ENCODE measurements at places on chromosomes 3 and 15.

- no peak for DNase-seq
Observed at GRCh38 chr15:73870700-73871408, 2.5 kb upstream of the TBC1D21 start.

DNA sequence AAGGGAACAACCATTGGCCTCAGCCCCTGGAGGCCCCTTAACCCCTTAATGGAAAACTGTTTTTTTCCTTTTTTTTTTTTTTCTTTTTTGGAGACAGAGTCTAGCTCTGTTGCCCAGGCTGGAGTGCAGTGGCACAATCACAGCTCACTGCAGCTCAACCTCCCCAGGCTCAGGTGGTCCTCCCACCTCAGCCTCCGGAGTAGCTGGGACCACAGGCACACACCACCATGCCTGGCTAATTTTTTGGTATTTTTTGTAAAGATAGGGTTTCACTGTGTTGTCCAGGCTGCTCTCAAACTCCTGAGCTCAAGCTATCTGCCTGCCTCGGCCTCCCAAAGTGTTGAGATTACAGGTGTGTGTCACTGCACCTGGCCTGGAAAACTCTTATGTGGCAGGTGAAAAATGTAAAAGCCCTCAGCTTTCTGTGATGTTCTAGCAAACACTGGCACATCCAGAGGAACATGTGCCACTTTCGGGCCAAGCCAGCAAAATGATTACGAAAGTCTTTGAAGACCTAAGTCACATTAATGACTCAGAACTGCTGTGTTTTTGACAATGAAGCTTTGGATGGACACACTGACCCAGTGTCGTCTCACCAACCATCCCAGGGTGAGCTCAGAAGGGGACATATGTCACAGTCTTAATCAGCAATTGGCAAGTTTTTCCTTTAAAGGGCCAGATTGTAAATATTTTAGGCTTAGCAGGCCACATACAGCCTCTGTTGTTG is 189.3 kb upstream of the TPM1 start:
- no peak for DNase-seq

DNA sequence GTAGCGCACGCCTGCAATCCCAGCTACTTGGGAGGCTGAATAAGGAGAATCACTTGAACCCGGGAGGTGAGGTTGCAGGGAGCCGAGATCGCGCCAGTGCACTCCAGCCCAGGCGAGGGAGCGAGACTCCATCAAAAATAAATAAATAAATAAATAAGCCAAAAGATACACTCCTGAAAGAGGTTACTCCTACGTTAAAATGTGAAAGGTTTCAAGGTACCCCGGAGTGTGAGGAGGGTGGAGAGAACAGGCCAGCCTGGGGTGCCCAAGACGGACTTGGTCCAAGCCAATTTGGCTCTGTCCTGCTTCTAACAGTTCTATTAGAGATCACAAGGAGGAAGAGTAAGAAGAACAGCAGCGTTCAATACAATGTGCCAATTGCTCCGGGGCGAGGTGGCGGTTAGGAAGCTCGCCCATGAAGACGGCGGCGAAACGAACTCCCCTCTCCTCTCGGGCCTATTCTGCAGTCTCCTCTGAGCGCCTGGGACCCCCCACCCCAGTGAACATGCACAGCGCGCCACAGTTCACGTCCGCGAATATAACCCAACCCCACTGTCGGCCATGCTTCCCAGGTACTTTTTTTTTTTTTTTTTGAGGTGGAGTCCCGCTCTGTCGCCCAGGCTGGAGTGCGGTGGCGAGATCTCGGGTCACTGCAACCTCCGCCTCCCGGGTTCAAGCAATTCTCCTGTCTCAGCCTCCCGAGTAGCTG is 942 bp downstream of the ELP6 start:
- no peak for DNase-seq

- DNase-seq, result peak; percentile 92
Observed at GRCh38 chr3:72347819-72348319, 500.4 kb downstream of the SHQ1 start.

- DNase-seq, result no peak
Observed at GRCh38 chr3:10398341-10398740, 77.4 kb upstream of the SEC13 start.

GRCh38 chr3:126117786-126118185 is 33.9 kb upstream of the SLC41A3 start:
- DNase-seq, result no peak

GRCh38 chr15:59537403-59537802 is 74.2 kb upstream of the GCNT3 start:
- no peak for DNase-seq

DNA sequence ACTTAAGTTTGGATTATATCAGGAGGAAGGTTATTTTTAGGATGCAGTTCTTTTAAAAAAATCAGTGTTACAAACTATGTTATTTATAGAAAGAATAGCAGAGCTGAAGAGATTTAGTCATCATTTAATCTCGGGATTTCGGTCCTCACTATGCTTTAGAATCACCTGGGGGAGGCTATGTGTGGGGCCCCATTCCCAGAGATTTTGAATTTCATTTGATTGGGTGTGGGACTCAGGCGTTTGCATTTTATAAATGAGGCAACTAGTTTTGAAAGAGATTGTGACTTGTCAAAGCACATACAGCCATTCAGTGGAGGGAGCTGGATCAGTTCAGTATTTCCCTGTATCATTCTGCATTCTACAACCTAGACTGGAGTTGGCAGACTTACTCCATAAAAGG is 36.8 kb downstream of the TFG start:
- no peak for DNase-seq

- no peak for DNase-seq
Observed at GRCh38 chr3:170560296-170560695, 25.6 kb downstream of the SLC7A14 start.

GRCh38 chr3:171358881-171359198 is 101.4 kb downstream of the TNIK start:
- no peak for DNase-seq

DNA sequence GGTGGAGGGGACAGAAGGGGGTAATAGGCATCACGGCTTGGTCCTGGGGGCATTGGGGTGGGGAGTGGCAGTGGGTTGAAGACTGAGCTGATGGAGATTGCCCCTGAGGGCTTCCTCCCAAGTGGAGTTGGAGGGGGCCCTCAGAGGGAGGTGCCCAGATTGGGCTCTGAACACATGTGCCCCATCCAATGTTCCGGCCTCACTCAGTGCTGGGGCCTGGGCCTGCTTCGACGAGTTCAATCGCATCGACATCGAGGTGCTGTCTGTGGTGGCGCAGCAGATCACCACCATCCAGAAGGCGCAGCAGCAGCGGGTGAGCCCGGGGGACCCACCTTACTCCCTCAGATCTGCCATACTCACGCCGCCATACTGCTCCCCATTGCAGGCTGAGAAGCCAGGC is 45.3 kb downstream of the DNAH1 start:
- no peak for DNase-seq

GRCh38 chr15:71103102-71103676 is 12.1 kb upstream of the THSD4 start:
- DNase-seq, result no peak

GRCh38 chr3:123687286-123687685 is 102.4 kb upstream of the HACD2 start:
- DNase-seq, result no peak

GRCh38 chr3:4313606-4314293 is 10.6 kb downstream of the SETMAR start:
- DNase-seq, result no peak

GRCh38 chr15:101560722-101561583 is 71.4 kb upstream of the PCSK6 start:
- no peak for DNase-seq

DNA sequence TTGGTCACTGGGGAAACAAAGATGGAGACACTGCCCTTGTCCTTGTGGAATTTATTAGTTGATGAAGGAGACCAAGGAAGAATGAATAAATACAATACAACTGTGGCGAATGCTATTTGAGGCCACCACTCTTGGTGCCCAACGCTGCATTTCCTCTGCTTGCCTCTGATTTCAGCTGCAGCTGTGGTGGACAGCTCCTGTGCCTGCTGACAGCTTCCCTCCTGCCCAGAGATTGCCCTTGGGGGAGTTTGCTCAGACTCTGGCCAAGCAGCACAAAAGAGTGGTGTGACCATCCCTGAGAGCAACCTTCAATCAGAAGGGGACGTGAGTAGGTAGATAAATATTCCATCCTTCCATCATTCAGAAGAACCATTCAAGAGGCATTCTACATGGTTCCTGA is 64.6 kb upstream of the FHIT start:
- DNase-seq, result no peak

DNA sequence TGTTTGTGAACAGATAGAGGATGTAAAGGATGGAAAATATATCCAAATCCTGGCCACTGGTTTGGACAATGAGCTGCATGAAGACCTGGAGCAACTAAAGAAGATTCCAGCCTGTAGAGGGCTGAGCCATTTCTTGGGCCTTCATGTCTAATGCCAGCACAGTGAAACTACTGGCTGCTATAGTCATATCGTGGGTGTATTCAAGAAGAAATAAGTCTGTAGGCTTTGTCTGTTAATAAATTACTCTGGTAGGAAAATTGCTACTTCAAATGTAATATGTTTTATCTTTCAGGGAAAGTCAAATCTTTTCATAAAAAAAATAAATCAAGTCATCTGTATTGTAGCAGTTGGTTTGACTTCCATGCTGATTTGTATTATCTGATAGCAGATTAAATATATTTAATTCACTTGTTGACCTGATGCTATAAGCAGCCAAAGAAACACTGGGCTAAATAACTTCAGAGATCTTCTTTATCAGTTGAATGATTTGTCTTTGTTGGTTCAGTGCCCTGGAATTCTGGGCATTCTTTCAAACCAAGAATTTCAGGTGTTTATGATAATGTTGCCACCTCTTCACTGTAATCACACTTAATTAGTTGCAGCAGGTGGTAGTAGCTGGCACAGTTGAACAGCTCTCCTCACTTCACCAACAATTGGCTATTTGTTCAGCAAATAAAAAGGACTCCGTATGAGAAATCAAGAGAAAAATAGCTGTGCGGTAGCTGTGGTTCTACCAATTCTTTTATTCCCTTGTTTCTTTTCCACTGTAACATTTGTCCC is 1109.5 kb downstream of the NSUN3 start:
- no peak for DNase-seq

DNA sequence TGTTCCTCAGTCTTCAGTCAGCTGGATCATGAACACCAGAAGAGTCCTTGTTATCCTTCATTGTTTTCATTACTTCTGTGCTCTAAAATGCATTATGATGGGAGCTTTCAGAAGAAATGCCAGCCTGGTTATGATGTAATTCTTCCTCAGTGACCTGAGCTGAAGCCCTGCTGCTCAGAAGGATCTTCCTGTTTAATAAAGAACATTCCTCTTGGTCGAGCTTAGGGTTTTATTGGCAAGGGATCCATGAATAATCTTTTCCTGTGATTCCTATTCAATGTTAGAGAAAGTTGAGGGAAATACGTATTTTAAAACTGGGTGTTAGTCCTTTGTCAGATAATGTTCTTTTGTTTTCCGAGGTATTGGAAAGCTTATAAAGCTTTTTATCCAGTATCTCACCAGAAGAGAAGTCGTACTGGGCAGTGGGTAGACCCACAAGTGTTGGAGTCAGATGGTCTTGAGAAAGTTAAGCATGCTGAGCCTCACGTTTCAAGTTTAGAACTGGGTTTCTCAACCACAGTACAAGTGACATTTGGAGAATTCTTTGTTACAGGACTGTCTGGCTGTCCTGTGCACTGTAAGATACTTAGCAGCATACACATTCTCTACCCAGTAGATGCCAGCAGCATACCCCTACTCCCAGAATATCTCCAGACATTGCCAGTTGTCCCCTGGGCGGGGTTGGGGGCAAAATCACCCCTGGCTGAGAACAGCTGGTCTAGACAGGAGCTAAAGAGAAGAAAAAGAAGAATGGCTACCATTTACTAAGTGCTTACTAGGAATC is 212.3 kb upstream of the BHLHE40 start:
- no peak for DNase-seq

DNA sequence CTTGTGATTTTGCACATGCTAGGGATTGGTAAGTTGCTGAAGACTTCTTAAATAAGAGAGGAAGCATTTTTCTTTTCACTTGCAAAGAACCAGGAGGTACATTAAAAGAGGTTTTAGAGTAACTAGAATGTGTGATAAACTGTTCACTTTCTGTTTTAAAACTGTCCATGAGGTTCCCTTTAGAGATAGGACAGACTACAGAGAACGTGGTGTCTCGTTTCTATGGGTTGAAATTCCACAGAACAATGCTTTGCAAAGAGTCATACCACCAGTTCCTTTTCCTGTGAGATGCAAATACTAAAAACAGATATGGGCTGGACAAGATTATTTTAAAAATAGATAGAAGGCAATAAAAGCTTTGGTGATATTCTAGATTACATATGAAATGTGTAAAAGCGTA is 372.8 kb downstream of the TIGIT start:
- DNase-seq, result no peak

DNA sequence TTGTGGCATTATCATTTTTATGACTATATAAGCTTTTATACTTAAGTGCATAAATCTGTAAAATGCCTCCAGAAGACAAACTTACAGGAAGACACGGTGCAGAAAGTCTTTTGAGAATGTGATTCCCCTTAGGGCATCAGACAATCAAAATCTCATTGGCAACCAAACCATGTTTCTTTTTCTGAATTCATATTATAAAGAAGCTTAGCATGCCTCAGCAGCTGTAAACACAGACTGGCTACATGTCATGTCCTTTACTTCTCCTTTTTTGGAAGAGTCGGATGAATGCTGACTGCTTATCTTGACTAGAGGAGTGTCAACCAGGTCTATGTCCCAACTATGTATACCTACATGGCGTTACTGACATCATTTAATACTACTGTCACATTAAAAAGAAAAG is 150.1 kb downstream of the PLD1 start:
- DNase-seq, result no peak

GRCh38 chr3:20990896-20991295 is 760.1 kb downstream of the ZNF385D start:
- DNase-seq, result no peak

- no peak for DNase-seq
Observed at GRCh38 chr3:42228796-42229195, 37.2 kb downstream of the CCK start.

GRCh38 chr3:51955175-51955892 is at the start of gene GPR62:
Gene GPR62 (plus strand): TSS chr3:51955381. CDS start chr3:51955653, 272 bp downstream.
- DNase-seq, result no peak

DNA sequence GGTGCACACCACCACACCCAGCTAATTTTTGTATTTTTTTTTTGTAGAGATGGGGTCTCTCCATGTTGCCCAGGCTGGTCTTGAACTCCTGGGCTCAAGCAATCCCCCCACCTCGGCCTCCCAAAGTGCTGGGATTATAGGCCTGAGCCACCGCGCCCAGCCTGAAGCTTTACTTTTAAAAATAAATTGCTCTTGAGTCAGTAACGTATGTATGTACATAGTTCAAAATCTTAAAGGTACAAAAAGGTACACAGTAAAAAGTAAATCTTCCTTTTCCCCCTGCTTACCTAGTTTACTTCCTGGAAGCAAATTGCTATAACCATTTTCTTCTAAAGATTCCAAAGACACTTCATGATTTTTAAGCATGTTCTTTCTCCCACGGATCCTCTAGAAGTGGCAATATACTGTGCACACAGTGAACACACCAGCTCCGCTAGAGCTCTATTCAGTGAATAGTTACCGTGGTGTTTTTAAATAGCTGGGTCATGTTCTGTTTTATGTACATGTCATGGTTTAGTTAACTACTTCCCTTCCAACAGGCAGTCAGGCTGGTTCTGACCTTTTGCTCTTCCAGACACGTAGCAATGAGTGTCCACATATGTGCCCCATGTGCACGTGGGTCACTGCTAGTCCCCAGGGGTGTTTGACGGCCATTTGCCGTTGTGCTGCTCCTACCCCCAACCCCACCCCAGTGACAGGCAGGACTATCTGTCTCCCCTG is 82.1 kb downstream of the EEFSEC start:
- no peak for DNase-seq

- no peak for DNase-seq
Observed at GRCh38 chr3:114902691-114903101, 244.4 kb downstream of the ZBTB20 start.

GRCh38 chr3:159219231-159219630 is 417.4 kb downstream of the MFSD1 start:
- DNase-seq, result no peak

GRCh38 chr3:168796339-168796738 is 700.6 kb upstream of the GOLIM4 start:
- DNase-seq, result no peak

All from thoracic aorta (tissue), 2 donors.